ENCODE measurements at places on chromosomes 12 and 14.

GRCh38 chr14:55881577-55882241 lies 236.5 kb upstream of the PELI2 start:
- DNase-seq = no peak

- no peak for DNase-seq
Measured at GRCh38 chr12:118354903-118355302, 17.8 kb downstream of the TAOK3 start.

GRCh38 chr14:75479770-75480600 lies 42.3 kb upstream of the BATF start:
- no peak for DNase-seq

GRCh38 chr14:55347040-55347439 lies 64.6 kb downstream of the ATG14 start:
- DNase-seq = no peak

Measured in activated CD4-positive, alpha-beta T cell treated with anti-CD3 and anti-CD28 coated beads, Interleukin-2, Interleukin-6, amounts not matched to agents 100 ng/mL and 50 ng/mL, durations not matched to agents 16 hours and 8 hours (primary cell).